Lung microvascular endothelial cell (primary cell): ENCODE measurements at places on chromosomes 3 and 15.

GRCh38 chr3:126927401-126927750, 55.5 kb upstream of the PLXNA1 start:
- DNase-seq, result no peak

DNA sequence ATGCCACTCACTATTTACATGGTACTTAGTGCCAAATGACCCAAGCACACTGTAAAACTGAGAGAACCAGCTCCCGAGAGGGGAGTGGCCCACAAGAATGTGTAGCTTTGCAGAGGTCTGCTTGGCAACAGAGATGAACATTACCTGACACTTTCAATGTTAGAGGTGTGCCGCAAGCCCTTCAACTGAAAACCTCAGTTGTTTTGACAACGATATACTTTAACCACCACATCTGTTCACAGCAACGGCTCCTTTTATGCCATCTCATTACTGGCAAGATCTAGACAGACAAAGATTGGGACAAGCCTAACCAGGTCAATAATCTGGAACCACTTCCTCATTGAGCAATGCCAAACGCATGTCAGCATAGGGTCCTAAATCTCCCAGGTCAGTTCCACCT, 23.7 kb downstream of the NEK10 start:
- DNase-seq, result no peak

DNA sequence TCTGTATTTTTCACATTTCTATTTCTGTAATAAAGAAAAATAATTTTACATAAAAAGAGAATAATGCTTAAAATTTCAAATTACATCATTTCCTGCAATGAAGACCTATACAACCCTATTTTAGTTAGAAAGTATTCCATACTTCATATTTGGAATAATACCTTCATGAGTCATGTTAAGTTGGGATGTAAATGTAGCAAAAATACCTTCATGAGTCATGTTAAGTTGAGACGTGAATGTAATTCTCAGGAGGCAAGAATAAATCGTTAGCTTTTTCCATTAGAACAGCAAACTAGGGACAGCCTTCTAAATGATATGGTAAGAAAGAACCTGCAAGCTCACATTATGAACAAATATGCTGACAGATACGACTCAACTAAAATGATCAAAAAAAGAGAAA, 91.9 kb downstream of the NAALADL2 start:
- DNase-seq, result peak; percentile 75

DNA sequence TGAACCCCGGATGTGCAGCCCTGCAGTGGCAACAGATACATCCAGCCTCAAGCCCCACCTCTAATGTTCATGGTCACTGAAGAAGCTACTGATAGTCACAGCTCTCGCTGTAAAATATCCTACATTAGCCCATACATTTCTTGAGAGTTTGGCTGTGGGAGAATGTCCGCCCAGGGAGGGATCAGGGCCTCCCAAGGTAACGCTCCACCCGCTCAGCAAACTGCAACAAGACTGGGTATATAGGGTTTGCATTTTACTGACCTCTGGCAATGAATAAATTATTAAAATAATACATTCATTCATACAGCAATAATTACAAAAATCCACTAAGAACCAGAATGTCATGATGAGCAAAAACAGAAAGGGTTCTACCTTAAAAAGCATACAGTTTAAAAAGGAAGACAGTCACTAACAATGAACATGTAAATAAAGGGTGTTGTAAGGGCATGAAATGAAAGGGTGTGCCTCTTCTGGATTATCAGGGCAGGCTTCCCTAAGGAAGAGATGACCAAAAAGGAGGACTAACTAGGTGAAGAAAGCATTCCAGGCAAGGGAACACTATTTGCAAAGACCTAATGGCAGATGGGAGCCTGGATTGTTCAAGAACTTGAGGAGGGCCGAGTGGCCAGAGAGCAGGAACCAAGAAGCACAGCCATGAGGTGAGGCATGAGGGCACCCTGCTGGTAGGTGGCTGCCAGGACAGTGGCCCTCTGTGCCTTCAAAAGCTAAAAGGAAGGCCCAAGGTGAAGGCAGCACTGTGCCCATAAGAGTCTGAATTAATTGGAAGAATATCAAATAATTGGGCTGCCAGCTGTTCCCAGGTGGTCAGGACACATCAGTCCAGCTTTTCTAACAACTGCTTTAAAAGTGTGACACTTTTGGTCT, 28.1 kb upstream of the CTDSPL start:
- DNase-seq, result no peak

DNA sequence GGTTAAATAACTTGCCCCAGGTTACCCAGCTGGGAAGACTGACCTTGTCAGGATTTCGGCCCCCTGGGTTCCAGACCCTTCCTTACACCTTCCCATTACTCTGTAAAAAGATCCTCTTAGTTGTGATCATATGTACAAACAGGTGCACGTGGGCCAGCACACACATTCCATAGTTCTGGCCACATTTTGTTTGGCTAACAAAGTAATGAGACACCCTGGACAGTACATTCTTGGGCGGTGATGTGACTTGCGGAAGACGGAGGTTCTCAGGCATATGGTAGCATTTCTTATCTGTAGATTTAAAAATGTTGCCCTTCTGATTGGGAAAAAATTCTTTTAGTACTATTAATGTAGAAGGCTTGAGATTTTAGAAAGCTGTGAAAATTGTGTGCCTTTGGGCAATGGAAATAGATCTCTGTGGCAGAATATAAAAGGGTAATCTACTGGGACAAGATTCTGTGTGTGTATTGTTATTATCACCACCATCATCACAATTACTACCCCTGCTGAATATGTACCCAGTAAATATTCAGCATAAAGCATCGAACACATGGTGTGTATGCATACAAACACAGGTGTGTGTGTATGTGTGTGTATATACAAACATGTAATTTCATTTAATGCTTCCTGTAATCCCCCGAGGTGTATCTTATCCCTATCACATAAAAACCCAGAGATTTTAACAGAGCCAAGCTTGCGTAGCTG, 205.4 kb upstream of the UBE2E1 start:
- no peak for DNase-seq

DNA sequence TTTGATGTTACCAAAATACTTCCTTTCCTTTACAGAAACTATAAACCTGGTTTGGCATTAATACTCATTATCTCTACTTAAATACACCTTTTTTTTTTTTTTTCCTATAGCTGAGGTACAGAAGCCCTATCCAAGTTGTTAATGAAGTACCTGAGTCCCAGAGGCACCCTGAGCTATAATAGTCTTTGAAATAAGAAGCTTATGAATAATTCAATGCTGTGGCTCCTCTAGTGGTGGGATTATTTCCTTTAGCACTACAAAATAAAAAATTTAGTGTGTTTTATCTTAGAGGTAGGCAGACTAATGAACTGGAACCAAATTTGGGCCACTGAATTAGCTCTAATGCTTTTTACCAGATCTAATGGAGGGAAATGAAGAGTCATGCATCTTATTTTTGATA, 611.9 kb downstream of the EDEM1 start:
- DNase-seq, result no peak

GRCh38 chr15:82832601-82833361, 23.4 kb downstream of the WHAMM start:
- peak; percentile 83 for DNase-seq

DNA sequence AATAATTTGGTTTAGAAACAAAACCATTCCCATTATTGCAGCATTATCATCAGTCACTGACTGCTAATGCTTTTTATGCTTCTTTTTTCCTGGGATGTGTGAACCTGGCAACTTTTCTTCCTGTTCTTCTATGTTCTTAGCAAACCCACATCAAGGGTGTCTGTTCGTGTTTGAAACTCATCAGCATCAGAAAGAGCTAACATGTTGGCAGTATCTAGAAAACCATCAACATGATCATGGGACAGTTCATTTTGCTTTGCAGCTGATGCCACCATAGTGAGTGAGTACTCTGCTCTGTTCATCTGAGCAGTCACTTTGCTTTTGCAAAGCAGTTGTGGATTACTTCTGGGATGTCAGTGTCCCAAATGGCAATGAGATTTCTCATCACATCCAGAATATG, 5.9 kb downstream of the DPH3 start:
- no peak for DNase-seq

GRCh38 chr15:43762824-43763223, 13.9 kb downstream of the ELL3 start:
- DNase-seq, result no peak

- no peak for DNase-seq
Measured at GRCh38 chr3:83434880-83435587, 1523.8 kb upstream of the CADM2 start.

- DNase-seq, result peak; percentile 55
Measured at GRCh38 chr15:92097474-92098178, 244.1 kb downstream of the SLCO3A1 start.

- DNase-seq, result no peak
Measured at GRCh38 chr15:88036154-88036839, 220.2 kb downstream of the NTRK3 start.

- no peak for DNase-seq
Measured at GRCh38 chr15:73341886-73342600, 26.7 kb downstream of the HCN4 start.

- DNase-seq, result no peak
Measured at GRCh38 chr3:139327861-139328260, 16.0 kb upstream of the MRPS22 start.

DNA sequence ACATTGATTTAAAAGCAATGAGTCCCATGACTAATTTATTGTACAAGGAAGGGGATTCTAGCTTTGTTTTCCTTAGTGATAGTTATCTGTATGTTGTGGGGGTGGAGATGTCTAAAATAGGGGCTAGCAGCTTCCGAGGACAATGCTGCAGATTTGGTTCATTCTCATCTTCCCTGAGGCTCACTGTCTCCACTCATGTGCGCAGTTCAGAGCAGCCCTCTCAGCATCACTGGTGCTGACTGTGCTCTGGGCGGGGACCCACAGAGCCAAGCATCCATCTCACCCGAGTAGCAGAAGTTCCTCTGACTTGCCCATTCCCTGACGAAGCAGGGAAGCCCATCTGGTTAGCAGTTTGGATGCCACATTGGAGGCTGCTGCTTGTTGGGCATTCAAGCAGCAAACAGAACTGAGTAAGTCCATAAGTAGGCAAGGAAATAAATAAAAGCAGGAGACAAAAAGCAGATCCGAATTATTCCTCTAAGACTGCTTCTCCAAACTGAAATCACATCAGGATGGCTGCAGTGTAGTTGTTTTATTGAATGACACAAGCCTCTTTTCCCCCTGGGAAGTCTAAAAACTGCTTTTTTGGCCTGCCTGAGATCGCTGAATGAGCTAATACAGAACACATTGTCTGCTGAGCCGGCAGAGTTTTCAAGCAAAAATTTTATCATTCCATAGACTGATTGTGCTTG, 27.5 kb downstream of the RARB start:
- no peak for DNase-seq

DNA sequence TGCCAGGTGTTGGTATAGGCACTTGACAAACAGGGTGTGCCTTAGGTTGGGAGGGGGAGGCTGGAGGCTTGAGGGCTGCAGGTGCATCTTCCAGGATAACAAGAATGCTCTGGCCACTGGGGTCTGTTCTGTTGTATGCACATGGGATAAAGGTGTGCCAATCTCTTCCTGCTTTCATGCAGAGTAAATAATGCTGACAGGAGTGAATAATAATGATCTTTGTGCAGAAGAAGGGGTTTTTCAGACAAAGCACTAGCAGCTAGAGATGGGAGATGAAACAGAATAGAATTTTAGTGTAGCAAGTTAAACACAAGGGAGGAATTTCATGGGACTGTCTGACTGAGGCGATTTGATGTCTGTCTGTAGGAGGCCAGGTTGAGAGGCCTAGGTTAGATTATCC, 1.9 kb upstream of the ROPN1 start:
- no peak for DNase-seq

- no peak for DNase-seq
Measured at GRCh38 chr3:132772252-132772651, 50.0 kb upstream of the NPHP3 start.

DNA sequence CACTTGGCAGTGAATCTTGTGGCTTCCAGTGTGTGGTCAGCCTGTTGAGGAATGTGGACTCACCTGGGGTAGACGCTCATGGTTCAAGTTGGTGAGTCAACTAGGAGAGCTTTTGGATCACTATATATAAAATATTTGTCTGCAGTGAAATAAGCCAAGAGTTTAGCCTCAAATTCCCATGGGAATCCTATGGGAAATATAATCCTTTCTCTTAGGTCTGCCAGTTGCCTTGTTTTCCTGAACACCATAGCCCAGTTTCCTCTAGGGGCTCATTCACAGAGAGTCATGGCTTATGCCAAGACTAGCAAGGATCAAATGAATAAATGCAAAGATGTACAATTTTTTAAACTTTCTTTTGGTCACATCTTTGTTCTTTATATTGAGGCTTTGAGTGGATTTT, 100.1 kb upstream of the NPHP3 start:
- DNase-seq, result no peak

DNA sequence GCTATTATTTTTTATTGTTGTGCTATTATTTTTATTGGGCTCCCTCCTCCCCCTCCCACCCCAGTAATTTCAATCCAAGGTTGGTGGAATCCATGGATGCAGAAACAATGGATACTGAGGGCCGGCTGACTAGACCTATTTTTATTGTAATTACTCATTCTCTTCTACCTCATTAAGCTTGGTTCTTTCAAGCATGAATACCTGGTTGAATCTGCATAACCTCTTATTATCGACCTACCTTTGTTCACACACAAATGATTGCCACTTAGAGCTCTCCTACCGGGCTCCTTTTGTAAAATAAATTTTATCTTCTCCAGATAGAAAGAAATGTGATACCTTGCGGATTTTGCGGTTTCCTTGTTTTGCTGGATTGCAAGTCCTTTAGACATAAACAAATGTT, 31.6 kb downstream of the BTD start:
- DNase-seq, result no peak

- no peak for DNase-seq
Measured at GRCh38 chr3:106251160-106251892, 382.5 kb upstream of the CBLB start.

DNA sequence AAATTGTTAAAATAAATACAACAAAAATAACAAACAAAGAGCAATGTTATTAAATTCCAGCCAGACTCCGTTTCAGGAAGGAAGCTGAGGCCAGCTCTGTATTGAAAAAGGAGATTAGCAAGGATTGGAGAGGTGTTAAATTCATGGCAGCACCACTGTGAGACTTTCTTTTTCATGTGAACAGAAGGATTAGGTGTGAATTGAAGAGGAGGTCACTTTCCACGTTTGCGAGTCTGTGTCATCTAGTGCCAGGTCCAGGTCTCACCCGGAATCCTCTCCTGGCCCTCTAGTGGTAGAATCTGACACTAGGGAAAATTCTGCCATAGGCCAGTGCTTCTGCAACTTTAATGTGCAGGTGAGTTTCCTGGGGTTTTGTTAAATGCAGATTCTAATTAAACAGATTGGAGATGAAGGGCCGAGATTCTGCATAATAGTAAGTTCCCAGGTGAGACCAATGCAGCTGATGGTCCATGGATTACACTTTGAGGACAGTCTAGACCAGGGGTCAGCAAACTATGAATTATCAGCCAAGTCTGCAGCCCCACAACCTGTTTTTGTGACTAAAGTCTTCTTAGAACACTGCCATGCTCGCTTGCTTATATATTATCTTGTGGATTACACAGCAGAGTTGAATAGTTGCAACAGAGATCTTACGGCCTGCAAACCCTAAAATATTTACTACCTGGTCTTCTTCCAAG, 9.2 kb upstream of the SLC6A1 start:
- peak; percentile 76 for DNase-seq

- no peak for DNase-seq
Measured at GRCh38 chr3:195133013-195133412, 137.9 kb downstream of the XXYLT1 start.

GRCh38 chr3:190017521-190018288, 103.0 kb downstream of the P3H2 start:
- peak; percentile 86 for DNase-seq

GRCh38 chr15:90889736-90890456, 5.6 kb downstream of the FES start:
- no peak for DNase-seq
